ENCODE measurements at places on chromosomes 11 and 22. TPM values are rescaled to one million over a fixed set of nuclear protein-coding genes. Genes with fewer than 3 reads are reported as not detected.

H19 gene
- 234 TPM for total RNA-seq

LRP4 gene
- total RNA-seq, result 20.4 TPM

C11orf97 gene
- total RNA-seq, result not detected

OR4A47 gene
- not detected for total RNA-seq

OR51B4 gene
- total RNA-seq, result 0.66 TPM

LRRC75B gene
- 20.8 TPM for total RNA-seq

SLC7A4 gene
- total RNA-seq, result 1.8 TPM

OR51E1 gene
- total RNA-seq, result not detected

ANO5 gene
- 3.3 TPM for total RNA-seq

TMEM191B gene
- 0.78 TPM for total RNA-seq

INPP5J gene
- total RNA-seq, result 17.8 TPM

C11orf65 gene
- total RNA-seq, result 1.6 TPM

MS4A6E gene
- total RNA-seq, result not detected

MMP12 gene
- total RNA-seq, result not detected

Data from body of pancreas (tissue), 4 donors.